ENCODE measurements at places on chromosomes 1 and 21.
A peak's percentile ranks its signal among the peaks of the same experiment; 100 is the strongest.

- no peak for DNase-seq
These were observed 38.5 kb downstream of the EDEM3 start for GRCh38 chr1:184716158-184716557.

DNA sequence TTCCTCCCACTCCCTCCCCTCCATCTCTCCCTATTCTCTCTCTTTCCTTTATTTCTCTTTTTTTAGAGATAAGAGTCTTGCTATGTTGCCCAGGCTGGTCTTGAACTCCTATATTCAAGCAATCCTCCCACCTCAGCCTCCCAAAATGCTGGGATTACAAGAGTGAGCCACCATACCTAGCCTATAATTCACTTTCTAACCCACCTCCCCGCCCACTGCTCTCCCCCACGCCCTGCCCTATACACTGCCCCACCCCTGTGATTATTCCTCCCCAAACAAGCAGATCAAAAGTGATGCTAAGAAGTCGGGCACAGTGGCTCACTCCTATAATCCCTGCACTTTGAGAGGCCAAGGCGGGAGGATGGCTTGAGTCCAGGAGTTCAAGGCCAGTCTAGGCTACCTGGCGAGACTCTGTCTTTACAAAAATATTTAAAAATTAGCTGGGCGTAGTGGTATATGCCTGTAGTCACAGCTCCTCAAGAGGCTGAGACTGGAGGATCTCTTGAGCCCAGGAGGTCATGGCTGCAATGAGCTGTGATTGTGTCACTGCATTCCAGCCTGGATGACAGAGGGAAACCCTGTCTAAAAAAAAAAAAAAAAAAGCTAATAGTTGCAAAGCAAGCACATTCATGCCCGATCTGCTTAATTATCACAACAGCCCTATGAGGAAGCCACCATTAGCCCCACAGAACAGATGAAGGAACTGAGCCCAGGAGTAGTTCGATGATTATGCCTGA is 12.8 kb upstream of the E2F2 start:
- DNase-seq: no peak

GRCh38 chr1:8821084-8821483 is 3.6 kb upstream of the RERE start:
- no peak for DNase-seq

- peak; percentile 39 for DNase-seq
These were observed 39.5 kb upstream of the ST6GALNAC3 start for GRCh38 chr1:76035053-76035452.

DNA sequence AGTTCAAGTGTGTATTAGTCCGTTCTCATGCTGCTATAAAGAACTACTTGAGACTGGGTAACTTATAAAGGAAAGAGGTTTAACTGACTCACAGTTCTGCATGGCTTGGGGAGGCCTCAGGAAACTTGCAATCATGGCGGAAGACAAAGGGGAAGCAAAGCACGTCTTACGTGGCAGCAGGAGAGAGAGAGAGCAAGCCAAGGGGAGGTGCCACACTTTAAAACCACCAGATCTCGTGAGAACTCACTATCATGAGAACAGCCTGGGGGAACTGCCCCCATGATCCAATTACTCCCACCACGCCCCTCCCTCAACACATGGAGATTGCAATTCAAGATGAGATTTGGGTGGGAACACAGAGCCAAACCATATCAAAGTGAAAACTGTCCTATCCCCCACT is 4.1 kb upstream of the MIS18A start:
- DNase-seq: no peak

DNA sequence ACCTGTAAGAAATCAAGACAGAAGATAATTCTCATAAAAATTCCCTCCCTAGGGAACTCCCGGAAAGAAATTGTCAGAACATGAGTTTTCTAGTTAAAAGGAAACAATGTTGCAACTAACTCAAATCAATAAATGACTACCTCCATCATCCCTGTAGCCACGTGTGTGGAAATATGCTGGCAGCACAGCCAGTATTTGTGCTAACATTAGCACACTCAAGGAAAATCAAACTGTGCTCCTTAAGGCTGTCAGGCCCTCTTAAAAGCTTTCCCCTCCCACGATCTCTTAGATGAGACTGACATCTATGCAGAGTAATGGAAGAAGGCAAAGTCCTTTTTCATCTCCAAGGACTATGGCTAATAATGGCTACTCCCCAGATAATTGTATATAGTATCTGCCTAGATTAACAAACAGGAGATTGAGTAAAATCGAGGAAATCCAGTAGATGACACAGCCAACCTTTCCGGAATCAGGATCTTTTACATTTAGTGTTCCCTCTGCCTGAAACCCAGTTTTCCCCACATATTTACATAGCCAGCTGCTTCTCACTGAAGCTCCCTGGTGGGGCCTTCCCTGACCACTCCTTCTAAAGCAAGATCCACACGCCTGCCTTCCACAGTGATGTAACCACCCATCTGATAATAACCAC is 50.9 kb upstream of the NR5A2 start:
- no peak for DNase-seq

DNA sequence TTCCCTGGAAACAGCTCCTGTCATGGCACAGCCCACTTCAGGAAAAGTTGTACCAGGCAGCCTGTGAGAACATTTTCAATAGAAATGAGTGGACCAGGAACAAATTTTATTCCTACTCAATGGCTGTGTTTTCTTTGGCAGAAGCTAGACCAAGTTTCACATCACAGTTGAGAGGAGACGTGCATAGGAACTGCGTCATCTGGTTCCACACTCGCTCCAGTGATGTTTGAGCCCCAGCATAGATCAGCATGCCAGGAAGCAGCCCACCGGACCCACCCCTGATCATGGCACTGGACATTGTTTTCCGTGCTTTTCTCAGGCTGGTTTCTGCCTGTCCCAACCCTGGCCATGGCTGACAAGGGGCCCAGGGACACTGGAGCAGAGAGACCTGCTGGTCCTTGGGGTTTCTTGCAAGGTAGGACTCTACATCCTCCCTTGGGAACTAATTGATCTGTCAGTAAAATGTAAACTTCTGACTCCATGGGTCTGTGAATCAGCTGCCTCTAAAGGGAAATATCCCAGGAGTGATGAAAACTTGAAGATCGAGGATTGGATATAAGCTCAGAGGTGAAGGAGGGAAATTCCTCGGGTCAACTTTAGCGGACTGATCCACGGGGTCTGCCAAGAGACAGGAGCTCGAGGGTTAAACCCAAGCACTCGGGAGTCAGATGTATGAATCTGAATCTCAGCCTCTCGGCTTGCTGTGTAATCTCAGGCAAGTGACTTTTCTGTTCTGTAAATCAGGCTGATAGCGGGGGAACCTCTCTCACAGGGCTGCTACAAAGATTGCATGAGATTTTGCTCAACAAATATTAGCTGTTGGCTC is 35.7 kb downstream of the NEK2 start:
- no peak for DNase-seq

GRCh38 chr1:183764981-183765380 is 39.9 kb upstream of the RGL1 start:
- no peak for DNase-seq

DNA sequence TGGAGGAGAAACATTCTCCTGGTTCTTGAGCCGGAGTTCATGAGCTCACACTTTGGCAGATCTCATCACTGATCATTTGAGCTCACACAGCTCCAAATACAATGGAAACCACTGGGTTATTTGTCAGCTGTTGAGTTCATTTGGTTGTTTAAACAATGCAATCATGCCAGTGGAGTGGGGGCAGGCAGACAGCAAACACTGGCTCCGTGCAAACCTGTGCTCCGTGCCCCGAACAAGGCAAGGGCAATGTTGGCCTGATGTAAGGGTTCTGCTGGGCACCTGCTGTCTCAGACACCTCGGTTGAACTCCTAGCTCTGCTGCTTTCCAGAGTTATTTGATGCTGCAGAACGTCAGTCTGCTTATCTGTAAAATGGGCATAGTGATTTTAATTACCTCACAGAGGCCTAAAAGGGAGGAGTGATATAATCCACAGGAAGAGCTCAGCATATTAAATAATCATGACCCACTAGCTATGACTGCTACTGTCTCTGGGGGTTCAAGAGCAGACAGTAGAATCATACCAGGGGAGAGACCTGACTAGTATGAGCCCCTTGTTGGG is 20.0 kb upstream of the CLIC6 start:
- DNase-seq: no peak

DNA sequence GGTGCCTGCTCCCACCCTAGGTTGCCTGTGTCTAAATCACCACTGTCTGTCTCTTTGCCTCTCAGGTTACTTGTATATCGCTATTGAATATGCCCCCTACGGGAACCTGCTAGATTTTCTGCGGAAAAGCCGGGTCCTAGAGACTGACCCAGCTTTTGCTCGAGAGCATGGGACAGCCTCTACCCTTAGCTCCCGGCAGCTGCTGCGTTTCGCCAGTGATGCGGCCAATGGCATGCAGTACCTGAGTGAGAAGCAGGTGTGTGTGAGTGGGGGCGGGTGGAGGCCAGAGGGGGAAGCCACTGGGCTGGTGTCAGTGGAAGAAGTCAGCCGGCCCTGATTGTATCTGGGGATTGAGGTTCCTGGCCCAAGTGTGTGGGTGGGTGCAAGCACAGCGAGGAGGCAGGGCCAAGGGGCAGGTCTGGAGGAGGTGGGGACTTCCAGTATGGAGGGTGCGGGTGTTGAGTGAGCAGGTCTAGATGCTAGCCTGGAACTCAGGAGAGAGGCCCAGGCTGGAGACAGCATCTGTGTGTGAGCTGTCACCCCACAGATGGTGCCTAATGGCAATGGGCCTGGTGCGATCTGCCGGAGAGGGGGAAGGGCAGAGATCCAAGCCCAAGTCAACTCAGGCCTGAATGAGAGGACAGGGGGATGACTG is 17.2 kb downstream of the TIE1 start:
- DNase-seq: no peak

- no peak for DNase-seq
These were observed 408.5 kb downstream of the PTPRU start for GRCh38 chr1:29644812-29645211.

- DNase-seq: peak; percentile 47
These were observed 12.5 kb upstream of the GUCA2A start for GRCh38 chr1:42176902-42177519.

DNA sequence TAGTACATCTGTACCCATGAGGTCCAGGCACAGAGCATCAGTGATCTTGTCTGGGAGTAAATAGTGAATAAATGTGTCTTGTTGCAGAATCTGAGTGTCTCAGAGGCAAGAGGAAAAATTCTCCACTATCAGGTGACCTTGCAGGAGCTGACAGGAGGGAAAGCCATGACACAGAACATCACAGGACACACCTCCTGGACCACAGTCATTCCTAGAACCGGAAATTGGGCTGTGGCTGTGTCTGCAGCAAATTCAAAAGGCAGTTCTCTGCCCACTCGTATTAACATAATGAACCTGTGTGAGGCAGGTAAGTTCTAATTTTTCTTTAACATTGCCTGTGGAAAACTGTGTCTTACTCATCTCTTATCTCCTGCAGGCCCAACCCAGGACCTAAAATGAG is 43.1 kb downstream of the IL12RB2 start:
- DNase-seq: no peak

- DNase-seq: no peak
These were observed 4.6 kb upstream of the C1orf87 start for GRCh38 chr1:60078182-60078581.

DNA sequence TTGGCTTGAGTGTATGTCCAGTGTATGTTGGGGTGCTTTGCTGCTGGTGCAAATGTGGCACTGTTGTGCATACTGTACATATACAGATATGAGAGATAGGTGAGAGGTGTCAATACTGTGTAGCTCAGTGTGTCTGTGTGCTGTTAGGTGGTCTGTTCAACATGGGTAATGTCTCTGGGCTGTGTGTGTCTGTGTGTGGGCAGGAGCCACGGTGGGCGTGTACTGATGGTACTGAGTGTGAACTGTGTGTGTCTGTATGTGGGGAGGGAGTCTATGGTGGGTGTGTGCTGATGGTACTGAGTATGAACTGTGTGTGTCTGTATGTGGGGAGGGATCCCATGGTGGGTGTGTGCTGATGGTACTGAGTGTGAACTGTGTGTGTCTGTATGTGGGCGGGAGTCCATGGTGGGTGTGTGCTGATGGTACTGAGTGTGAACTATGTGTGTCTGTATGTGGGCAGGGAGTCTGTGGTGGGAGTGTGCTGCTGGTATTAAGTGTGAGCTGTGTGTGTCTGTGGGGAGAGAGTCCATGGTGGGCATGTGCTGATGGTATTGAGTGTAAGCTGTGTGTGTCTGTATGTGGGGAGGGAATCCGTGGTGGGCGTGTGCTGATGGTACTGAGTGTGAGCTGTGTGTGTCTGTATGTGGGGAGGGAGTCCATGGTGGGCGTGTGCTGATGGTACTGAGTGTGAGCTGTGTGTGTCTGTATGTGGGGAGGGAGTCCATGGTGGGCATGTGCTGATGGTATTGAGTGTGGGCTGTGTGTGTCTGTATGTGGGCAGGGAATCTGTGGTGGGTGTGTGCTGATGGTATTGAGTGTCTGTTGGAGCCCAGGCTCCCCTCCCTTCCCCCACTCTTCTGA is 32.2 kb upstream of the FOXO6 start:
- DNase-seq: no peak

- DNase-seq: no peak
These were observed 8.1 kb upstream of the NTNG1 start for GRCh38 chr1:107132780-107133179.

- DNase-seq: no peak
These were observed 12.9 kb upstream of the LELP1 start for GRCh38 chr1:153190373-153190772.

DNA sequence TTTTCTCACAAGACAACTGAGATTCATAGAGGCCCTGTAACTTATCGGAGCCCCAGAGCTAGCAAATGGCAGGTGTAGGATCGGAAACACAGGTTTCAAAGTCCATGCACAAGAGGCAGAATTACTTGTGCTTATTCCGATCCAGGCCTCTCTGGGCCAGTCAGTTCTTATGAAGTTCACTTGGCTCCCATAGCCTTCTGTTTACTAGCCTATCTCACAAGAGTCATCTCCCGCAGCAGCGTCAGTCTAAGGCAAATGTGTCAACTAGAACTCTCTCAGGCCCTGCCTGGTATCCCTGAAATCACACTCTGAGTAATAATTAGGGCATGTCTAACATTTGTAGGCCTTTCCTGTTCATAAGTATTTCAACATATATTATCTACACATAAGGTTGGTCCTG is 43.3 kb downstream of the PHC2 start:
- no peak for DNase-seq

- DNase-seq: no peak
These were observed 76.8 kb downstream of the GLIS1 start for GRCh38 chr1:53662169-53662568.

GRCh38 chr1:52424813-52425212 is 20.4 kb downstream of the PRPF38A start:
- DNase-seq: peak; percentile 7
